Activated naive CD8-positive, alpha-beta T cell treated with anti-CD3 and anti-CD28 coated beads, Interleukin-2, amount 10 ng/mL, durations not matched to agents 7 days and 5 days (primary cell): ENCODE measurements at places on chromosomes 2 and 18. TPM values are rescaled to one million over a fixed set of nuclear protein-coding genes. Genes with fewer than 3 reads are reported as not detected.

DNA sequence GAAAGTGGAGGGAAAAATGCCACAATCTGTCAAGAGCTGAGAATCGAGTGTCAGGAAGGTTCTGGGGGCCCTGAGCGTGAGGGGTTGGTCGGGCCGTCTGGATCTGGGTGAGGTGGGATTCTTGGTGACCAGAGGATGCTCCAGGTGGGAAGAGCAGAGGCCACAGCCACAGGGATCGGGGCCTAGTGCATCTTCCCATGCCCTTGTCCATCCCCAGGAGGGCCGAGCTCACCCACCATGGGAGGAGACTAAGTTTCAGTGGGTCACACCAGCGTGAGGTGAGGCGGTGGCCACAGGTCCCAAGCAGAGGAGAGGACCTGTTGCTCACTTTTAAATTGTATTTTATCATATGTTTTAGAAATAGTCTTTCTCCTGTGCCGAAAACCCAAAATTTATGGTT is 70.0 kb downstream of the TMEM18 start:
- no peaks in the 10 kb centered on the region for H3K36me3 ChIP-seq
- H3K4me1 ChIP-seq = no peaks in the 10 kb centered on the region
- DNase-seq = no peak

GRCh38 chr2:39918886-39919285 is 139.8 kb upstream of the THUMPD2 start:
- H3K4me3 ChIP-seq = no peak overlapping the region
- H3K27ac ChIP-seq = no peak overlapping the region
- H3K4me1 ChIP-seq = peaks cover 33% of the 10 kb centered on the region

DNA sequence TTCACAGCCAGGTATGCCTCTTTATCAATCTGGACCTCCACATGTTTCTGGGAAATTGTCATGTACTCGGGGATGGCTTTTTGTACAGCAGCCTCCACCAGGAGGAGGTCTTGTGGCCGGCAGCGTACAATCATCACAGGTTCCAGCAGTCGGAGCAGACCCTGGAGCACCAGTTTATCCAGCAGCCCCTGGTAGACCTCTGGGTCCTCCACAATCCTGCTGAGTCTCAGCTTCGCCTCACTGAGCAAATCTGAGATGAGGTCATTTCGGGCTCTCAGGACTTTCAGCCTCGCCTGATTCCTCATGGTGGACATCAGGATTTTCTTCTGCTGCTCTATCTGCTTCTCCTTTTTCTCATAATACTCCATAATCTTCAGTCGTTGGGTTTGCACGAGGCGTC is 32.8 kb downstream of the TMEM247 start:
- no peak overlapping the region for H3K27ac ChIP-seq
- H3K4me1 ChIP-seq = peaks cover 13% of the 10 kb centered on the region
- DNase-seq = no peak
- no peak overlapping the region for H3K4me3 ChIP-seq
- H3K36me3 ChIP-seq = peaks cover 11% of the 10 kb centered on the region

Gene POLR1A
- total RNA-seq = 29.5 TPM
